ENCODE measurements at places on chromosomes 7 and 10.

DNA sequence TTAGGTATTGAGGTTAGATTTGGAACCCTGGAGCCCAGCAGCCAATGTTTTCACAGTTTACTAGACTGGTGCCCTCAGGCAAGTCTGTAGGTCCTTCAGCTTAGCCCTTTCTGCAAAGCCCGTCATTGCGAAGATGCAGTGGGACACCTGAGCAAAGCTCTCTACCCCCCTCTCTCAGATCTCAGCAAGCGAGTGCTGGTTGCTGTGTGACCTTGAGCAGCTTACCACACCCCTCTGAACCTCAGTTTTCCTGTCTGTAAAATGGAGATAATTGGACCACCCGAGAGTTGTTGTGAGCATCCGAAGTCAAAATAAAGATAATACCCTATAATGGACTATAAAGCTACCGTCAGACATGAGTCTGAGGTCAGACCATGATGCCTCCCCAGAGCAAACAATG, 3.7 kb downstream of the NPC1L1 start:
- no peak for DNase-seq

- DNase-seq, result no peak
These were observed 67.9 kb downstream of the ATAD1 start for GRCh38 chr10:87750001-87750671.

- DNase-seq, result no peak
These were observed 6.4 kb downstream of the SPOCK2 start for GRCh38 chr10:72081772-72082590.

DNA sequence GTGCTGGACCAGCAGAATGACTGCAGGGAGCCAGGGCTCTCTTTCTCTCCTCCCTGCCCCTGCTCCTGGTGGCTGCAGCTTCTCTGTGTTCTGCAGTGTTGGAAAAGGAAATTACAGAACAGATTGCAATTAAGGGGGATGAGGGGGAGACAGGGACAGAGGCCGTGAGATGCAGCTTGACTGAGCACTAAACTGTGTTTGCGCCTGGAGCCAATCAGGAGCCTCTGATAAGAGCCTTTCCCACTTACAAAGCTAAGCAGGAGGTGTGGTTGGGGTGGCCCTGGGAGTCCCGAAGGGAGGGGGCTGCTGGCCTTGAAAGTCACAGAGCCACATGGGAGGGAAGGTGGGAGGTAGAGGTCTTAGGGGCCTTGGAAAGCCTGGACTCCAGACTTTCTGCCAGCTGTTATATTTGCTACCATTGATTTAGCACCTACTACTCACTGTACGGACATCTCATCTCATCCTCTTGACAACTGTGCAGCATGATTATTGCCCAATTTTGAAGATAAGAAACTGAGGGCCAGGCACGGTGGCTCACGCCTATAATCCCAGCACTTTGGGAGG, 26.7 kb downstream of the TRIM8 start:
- DNase-seq, result no peak

- DNase-seq, result no peak
These were observed 127.3 kb downstream of the TRIL start for GRCh38 chr7:28830846-28831245.

DNA sequence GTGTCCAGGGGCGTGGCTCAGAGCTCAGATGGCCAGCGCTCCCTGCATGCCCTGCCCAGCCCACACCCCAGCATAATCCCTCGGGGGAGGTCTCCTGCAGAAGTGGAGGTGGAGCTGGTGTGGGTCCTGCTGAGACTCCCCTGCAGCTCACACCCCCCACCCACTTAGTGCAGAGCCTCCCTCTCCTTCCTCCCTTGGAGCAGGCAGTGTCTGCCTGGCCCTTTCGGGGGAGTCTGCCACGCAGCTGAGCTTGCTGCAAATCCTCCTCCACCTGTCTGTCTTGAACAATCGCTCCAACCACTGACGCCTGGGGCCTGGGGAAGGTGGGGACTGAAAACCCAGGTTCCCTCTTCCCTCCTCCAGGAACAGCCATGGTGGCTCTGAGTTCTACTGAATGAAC, 219.7 kb upstream of the PPP2R2D start:
- no peak for DNase-seq

DNA sequence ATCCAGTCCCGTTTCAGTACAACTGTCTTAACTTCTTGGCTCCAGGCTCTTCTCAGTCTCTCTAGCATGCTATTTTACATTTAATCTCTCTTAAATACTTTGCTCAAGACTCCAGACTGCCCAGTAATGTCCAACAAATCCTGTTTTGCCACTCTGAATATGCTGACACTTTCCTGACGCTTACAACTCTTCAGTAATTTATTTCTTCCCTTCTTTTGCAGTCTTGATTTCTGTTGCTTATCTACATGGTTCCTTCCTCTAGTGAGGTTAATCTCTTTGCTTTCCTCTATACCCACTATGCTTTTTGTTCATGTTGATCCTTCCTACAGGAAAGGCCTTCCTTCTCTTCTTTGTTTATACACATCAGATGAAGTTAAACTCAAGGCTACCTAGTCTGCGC, 23.7 kb downstream of the UMAD1 start:
- DNase-seq, result no peak

GRCh38 chr10:124008187-124008586, 85.2 kb downstream of the CHST15 start:
- DNase-seq, result no peak

- no peak for DNase-seq
These were observed 250.0 kb upstream of the KLF6 start for GRCh38 chr10:4034907-4035598.

GRCh38 chr10:124653811-124654651, 90.1 kb downstream of the FAM53B start:
- DNase-seq, result no peak

DNA sequence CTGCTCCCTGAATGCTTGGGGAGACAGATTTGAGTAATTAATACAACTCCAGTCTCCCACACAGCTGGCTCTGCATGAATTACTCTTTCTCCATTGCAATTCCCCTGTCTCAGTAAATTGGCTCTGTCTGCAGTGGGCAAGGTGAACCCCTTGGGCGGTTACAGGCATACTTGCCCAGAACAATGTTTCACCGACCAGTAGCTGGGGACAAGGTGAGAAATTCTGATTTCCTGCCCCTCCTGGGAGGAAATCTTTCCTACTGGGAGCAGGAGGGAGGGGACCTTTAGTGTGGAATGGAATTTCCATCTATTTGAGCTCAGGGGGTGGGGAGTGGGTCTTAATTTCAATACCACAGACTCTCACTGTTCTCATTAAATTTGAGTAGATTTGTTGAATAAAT, 42.2 kb upstream of the FZD9 start:
- DNase-seq, result no peak

DNA sequence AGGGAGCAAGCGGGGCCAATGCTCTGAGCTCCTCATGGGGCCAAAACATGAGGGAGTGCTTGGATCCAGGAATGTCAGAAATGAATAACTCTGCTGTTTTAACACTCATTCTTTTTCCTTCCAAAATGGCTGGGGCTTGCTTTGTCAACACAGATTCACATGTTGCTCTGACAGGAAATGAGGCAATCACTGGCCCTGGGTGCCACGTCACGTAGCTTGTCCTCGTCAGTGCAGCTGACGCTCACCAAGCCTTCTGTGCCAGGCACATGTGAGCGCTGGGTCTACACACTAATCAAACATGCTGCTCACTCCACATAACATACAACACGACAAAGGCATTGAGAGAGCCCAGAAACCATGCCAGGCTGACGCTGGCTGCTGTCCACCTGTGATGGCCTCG, 198.9 kb downstream of the WDR37 start:
- no peak for DNase-seq

DNA sequence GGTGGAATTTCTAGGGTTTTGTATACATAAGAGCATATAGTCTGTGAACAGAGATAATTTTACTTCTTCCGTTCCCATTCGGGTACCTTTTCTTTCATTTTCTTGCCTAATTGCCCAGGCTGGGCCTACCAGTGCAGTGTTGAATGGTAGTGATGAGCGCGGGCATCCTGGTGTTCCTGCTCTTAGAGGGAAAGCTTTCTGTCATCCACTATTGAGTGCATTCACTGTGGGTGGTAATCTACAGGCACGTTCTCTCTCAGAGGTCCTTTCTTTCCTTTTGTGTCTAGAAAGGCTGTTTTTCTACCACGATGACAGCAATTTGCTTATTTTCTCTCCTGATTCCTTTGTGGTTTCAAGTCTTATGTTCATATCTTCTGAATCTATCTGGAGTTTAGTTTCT, 65.0 kb downstream of the INPP5A start:
- no peak for DNase-seq

- DNase-seq, result no peak
These were observed 118.6 kb downstream of the SH3PXD2A start for GRCh38 chr10:103736763-103737162.

- DNase-seq, result no peak
These were observed 236.9 kb downstream of the SLC25A13 start for GRCh38 chr7:96084881-96085553.

DNA sequence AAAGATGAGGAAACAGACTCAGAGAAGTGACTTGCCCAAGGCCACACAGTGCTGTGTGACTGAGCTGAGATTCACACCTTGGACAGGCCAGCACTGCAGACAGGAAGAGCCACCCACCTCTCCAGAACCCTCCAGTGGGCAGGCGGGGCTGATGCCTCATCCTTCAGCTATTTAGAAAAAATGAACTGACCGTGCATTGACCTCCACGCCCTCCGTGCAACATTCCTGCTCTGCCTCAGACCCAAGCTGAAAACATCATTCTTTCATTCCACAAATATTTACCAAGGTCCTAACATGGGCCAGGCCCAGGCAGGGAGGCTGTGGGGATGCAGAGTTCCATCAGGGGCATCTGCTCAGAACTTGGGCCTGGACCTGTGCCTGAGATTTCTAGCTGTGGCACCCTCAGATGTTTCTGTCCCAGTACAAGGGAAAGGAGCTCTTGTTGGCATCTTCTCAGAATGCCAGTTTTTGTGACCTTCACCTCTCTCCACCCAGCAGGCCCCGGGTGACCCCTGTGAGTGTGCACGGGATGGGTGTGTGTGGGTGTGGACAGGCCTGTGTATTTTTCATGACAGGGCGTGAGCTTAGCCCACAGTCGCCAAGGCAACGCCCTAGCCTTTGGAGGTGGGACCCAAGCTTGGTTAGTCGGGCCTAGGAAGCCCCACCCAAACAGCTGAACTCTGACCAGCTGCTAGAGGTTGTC, 6.5 kb downstream of the VSIR start:
- no peak for DNase-seq

DNA sequence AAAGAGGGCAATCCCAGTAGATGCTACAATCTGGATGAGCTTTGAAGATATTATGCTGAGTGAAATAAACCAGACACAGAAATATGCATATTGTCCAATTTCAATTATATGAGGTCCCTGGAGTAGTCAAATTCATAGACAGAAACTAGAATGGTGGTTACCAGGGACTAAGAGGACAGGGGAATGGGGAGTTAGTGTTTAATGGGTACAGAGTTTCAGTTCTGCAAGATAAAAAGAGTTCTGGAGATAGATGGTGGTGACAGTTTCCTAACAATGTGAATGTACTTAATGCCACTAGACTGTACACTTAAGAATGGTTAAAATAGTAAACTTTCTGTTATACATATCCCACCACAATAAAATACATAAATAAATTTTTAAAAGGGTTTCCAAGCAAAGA, 236.6 kb downstream of the ELMO1 start:
- DNase-seq, result no peak

GRCh38 chr7:121330053-121330833, 1.4 kb downstream of the WNT16 start:
- DNase-seq, result no peak

- no peak for DNase-seq
These were observed 322.4 kb downstream of the GPR158 start for GRCh38 chr10:25497246-25497645.

DNA sequence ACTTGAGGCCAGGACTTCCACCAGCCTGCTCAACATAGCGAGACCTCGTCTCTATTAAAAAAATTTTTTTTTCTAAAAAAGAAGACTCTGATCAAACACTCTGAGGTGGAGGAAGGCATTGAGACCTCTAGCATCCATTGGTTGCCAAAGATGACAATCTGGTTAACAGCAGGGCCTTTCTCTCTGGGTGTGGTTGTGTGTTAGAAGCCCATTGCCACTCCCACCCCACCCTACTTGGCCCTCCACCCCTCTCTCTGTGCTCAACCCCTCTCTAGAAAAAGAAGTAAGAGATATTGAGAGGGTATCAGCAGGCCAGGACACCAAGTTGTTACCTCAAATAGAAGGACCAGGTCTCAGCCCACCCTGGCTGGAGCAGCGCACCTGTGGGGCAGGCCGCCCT, 57.4 kb upstream of the MXI1 start:
- no peak for DNase-seq

DNA sequence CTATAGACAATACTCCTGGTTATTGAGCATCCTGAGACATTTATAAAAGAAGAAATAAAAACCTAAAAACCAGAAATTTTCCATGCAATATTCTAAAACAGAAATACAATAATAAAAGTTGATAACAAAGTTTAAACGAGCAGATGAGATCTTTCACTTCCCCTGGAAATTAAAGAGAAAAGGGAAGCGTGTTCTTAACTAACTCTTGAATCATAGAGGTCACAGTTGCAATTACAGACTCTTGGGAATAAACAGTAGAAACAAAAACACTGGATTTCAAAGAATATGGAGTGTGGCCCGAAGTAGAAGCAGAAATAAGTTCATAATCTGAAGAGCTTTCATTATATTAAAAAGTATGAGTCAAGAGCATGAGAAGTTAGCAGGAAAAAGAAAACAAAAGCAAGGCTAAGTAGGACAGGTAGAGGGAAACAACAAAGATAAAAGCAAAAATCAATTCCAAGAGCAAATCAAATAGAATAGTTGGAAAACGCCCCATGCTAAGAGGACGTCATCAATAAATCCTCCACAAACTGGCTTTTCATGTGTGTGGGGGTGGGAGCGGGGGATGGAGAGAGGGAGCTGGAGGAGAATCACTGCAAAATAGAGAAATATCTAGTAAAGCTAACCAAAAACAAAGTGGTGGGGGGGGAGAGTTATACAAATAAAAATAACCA, 55.2 kb upstream of the C10orf71 start:
- no peak for DNase-seq

DNA sequence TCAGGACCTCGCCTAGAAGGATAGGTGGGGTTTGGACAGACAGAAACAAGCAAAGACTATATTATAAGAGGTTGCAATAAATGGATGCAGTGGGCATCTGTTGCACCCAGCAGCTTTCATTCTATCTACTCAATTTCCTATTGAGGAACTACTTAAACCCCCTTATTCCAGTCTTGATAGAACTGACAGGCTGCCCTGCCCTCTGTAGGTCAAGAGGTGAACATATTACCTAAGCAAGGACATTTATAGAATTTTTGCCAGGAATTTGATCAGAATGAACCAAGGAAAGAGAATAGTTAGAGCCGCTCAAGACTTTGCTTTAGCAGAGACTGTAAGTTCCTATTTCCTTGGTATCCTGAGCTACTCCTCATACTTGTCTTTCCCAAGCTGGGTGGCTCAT, 9.5 kb downstream of the VTI1A start:
- DNase-seq, result no peak

GRCh38 chr10:30742471-30742870, 112.9 kb upstream of the LYZL2 start:
- DNase-seq, result no peak
